Activated T-helper 17 cell treated with anti-CD3 and anti-CD28 coated beads, Interleukin-2, amount 50 U/mL, for 72 hours (primary cell): ENCODE measurements at places on chromosomes 12 and 14. TPM values are rescaled to one million over a fixed set of nuclear protein-coding genes. Genes with fewer than 3 reads are reported as not detected.

DNA sequence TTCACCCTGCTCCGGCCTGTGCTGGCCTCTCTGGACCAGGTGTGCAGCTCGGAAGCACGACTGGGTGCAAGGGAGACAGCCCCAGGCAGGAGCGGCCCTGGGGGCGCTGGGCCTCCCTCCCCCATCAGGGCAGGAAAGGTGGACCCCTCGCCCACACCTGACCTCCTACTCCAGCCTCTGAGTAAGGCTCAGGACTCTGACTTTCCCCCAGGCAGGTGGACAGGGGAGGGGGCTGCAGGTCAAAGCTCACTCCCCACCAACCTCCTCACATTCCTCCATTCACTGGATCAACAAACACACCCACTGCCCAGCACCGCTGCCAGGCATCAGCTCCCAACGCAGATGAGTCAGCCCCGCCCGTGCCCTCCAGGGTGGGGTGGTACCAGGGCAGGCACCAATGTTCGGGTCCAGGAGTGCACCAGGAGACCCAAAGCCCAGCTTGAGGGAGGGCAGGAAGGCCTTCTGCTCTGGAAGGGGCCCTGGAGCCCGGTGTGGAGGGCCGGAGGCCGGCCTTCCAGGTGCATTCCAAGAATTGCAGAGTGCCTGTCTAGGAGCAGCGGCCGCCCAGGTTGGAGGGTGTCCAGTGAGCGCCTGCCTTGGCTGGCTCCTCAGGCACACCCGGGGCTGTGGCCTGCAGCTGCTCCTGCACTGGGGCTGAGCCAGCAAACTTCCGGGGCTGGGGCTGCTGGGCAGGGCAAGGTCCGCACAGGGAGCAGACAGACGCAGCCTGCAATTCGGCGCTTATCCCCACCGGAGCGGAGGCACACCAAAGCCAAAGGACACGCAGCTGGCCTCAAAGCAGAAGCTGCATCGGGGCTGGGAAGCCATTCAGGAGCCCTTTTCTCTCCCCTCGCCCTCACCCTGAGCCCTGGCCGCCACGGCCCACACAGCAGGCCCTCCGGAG is 1.6 kb upstream of the INF2 start:
- no peak for ATAC-seq

SLC6A15 gene
- 0.78 TPM for total RNA-seq

DNA sequence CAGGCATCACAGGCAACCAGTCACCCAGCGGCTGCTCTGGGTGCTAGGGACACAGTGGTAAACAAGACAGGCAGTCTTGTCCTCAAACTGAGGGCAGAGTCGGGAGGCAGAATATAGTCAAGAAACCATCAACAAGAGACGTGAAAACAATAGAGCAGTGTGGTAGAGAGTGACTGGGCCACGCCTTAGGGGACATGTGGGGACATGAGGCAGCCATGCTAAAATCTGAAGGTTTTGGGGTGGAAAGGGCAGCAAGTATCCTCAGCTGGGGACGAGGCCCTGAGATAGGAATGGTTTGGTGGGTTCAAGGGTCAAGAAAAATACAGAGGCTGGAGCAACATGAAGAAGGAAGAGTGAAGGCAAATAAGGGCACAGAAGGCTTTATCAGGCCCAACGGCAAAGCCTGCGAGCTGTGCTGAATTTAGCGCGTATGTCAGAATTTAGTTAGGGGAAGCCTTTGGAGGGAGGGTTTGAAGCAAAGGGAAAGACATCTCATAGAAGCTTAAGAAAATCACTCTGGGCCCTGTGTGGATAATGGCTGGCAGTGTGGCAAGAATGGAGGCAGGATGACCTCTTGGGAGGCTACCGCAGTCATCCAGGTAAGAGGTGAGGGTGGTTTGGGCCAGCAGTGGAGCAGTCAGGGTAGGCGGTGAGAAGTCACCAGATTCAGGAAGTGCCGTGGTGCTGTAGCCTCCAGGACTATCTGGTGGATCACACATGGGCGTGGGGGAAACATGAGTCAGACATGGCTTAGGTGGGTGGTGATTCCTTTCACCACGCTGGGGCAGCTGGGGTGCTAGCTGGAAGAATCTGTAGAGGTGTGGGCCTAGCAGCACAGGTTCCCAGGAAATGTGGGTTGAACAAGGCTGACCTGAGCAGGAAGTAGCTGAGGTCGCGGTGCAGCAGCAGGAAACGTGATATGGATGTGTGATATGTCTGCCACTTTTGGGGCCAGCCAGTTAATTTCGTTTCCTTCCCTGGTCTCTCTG is 3.0 kb downstream of the EVL start:
- ATAC-seq: peak; percentile 64

SMCO2 gene
- total RNA-seq: 0.41 TPM

DNA sequence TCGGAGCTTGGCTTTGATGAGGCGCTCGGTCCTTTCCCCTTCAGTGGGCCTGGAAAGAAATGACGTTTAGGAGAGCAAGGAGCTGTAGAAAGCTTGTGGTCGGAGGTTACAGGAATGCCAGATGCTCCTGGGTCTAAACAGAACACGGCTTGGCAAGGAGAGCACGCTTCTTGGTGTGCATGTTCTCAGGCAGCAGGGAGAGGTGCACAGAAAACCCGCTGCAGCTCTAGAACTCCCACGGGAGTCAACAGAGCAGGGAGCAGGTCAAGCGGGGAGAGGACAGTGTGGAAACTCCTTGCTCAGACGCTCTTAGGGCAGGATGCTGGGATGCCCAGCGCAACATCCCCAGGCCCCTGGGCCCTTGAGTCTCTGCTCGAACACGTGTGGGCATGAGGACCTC is 51.0 kb downstream of the SSH1 start:
- ATAC-seq: no peak

HOXC9 gene
- not detected for total RNA-seq

- ATAC-seq: no peak
Observed at GRCh38 chr12:105219261-105220028, 16.5 kb downstream of the APPL2 start.

GRCh38 chr12:111417784-111418593 is 12.3 kb downstream of the SH2B3 start:
- no peak for ATAC-seq

P2RX2 gene
- total RNA-seq: not detected

ANO4 gene
- not detected for total RNA-seq

- no peak for ATAC-seq
Observed at GRCh38 chr12:49794021-49794420, 34.2 kb downstream of the NCKAP5L start.

DNA sequence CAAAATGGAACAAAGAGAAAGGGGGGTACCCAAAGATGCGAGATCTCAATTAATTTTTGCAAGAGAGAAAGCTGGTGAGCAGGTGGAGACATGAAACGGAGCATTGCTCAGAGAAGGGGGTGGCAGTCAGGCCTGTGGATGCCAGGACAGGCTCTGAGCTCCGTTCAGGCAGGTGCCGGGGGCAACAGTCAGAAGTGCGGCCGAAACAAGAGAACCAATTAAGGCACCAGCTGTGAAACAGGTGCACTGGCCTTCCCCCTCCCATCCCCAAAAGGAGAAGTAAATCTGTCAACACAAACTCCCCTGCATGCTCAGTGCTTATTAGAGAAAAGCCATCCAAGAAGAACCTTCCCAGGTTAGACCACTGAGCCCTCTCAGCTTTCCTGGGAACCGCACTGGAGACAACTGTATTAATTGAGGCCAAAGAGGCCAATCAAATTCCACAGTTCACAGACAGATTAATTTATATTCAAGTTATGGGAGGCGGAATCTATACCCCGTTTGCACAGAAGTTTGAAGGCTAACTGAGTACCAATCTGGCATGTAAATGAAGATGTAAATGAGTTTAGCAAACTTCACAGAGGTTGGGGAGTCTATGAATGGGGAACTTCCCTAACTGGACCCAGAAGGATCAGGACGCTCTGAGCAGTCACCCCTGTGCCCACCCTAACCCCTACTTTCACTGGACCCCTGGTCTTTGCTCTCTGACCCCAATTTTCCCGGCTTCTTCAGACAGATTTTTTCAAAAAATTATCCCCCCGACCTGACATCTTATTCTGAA is 20.9 kb downstream of the OAS2 start:
- ATAC-seq: no peak

C12orf60 gene
- 2.6 TPM for total RNA-seq

C1R gene
- 3.3 TPM for total RNA-seq

DNA sequence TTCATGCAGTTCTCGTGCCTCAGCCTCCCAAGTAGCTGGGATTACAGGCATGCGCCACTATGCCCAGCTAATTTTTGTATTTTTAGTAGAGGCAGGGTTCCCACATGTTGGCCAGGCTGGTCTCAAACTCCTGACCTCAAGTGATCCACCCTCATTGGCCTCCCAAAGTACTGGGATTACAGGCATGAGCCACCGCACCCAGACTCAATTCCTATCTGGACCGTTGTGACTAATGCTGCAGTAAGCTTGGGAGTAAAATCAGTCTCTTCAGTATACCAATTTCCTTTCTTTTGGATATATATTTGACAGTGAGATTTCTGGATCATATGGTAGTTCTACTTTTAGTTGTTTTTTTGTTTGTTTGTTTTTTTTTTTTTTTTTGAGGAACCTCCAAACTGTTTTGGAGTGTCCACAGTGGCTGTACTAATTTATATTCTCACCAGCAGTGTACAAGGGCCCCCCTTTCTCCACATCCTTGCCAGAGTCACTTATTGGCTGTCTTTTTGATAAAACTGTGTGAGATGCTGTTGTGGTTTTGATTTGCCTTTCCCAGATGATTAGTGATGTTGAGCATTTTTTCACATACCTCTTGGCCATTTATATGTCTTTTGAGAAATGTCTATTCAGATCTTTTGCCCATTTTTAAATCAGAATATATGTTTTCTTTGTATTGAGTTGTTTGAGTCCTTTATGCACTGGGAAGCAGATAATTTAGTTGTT is 37.3 kb upstream of the EVL start:
- no peak for ATAC-seq

GYS2 gene
- total RNA-seq: not detected

- peak; percentile 29 for ATAC-seq
Observed at GRCh38 chr12:52515927-52516831, 4.0 kb downstream of the KRT5 start.

GRCh38 chr14:85418721-85419120 is 111.2 kb upstream of the FLRT2 start:
- no peak for ATAC-seq

- no peak for ATAC-seq
Observed at GRCh38 chr14:104554088-104554607, 25.4 kb upstream of the C14orf180 start.

GSG1 gene
- not detected for total RNA-seq

RNASE3 gene
- not detected for total RNA-seq

- ATAC-seq: peak; percentile 14
Observed at GRCh38 chr12:52023976-52024688, 17.4 kb downstream of the TAMALIN start.

GRCh38 chr14:51703787-51704186 is 52.1 kb downstream of the FRMD6 start:
- no peak for ATAC-seq

CGRRF1 gene
- 13.5 TPM for total RNA-seq

DNA sequence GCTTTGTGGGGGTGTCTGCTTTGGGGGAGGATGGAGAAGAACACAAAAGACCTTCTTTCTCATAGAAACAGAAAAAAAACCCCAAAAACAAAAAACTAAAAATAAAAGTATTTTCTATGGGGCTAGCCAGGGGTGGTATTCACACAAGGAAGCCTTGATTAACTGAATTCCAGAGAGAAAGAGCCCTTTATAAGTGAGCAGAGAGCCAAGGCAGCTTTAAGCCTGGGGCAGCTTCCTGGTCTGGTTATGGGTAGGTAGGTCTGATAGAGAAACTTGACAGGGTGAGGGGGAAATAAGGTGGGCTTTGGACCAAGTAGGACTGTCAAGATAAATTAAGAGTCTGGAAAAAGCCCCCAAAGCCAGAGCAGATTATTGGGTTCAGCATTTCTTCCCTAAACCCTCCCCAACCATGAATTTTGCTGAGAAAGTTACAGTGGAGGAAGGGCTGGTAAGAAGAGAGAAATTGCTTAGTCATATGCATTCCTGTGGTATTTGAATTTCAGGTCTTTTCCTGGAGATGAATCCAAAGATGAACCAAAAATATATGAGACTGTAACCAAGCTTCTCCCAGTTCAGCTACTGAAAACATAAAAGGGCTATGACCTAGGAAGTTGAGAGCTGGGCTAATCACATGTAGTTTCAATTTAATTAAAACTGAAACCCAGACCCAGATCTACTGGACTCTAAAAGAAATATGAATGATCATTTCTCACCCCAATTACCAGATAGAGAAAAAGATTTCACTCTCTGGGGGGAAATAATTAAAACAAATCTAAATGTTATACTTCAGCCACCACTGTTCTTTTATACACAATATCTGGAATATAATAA is 144.8 kb downstream of the TBC1D30 start:
- no peak for ATAC-seq

DNA sequence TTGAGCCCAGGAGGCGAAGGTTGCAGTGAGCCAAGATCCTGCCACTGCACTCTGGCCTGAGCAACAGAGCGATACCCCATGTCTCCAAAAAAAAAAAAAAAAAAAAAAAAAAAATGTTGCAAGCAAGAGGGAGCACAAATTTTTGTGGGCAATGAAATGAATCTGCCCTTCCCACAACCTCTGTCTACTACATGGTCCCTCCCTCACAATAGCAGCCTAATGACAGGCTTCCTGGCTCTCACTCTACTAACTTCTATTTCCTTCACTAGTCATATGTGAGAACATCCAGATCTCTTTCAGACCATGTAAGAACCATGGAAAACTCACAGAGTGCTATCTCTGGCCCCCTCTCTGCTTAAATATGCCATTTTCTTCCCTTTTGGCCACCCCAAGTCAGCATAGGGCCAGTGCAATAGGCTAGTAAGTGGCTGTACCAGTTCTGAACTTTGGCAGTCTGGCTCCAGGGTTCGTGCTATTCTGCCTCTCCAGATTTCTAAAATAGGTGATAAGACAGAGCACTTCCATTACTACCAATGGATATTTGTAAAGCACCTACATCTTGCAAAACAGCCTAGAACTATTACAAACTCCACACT is 7.1 kb downstream of the OSBPL8 start:
- ATAC-seq: no peak

TBC1D30 gene
- total RNA-seq: 0.34 TPM

DNA sequence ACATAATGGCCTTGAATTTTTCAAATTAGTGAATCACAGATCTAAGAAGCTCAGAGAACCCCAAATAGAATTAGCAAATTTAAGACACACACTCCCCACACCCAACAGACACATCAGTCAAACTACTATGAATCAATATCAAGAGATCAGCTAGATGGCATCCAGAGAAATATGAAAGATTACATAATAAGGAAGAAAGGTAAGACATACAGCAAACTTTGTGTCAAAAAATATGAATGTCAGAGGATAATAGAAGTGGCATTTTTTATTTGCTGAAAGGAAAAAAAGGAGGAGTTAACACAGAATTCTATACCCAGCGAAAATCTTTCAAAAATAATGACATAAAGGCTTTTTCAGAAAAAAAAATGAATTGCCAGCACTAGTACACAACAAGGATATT is 110.5 kb upstream of the COCH start:
- no peak for ATAC-seq

DNA sequence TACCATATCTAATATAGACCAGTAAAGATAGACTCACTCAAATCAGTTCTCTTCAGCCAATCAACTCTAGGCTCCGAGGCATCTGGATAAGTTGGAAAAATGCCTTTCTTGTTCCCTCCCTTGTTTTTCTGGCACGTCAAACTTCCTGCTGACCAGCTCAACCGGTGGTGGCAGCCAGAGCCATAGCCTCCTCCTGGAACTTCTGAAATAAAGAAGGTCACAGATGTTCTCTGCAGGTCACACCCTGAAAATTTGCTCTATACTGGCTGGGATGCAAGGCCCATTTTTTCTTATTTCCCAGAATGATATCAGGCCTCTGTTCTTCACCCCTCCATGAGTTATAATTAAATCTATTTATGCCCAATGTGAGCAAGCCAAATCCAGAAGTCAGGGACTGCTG is 81.9 kb downstream of the BMP4 start:
- no peak for ATAC-seq
